ENCODE measurements at places on chromosomes 12 and 14. TPM values are rescaled to one million over a fixed set of nuclear protein-coding genes. Genes with fewer than 3 reads are reported as not detected.

ZFHX2 gene
- 0.22 TPM for total RNA-seq

OTOGL gene
- total RNA-seq, result not detected

ASCL1 gene
- total RNA-seq, result not detected

KRT79 gene
- not detected for total RNA-seq

ACOT6 gene
- total RNA-seq, result not detected

TMEM233 gene
- total RNA-seq, result not detected

PTCSC3 gene
- total RNA-seq, result not detected

A2ML1 gene
- not detected for total RNA-seq

KRT74 gene
- 0.30 TPM for total RNA-seq

Measured in CD4-positive, alpha-beta T cell (primary cell).